ENCODE measurements at places on chromosomes 16 and 17.

GRCh38 chr17:80166446-80166845 lies 3.4 kb upstream of the CARD14 start:
- no peak for DNase-seq

DNA sequence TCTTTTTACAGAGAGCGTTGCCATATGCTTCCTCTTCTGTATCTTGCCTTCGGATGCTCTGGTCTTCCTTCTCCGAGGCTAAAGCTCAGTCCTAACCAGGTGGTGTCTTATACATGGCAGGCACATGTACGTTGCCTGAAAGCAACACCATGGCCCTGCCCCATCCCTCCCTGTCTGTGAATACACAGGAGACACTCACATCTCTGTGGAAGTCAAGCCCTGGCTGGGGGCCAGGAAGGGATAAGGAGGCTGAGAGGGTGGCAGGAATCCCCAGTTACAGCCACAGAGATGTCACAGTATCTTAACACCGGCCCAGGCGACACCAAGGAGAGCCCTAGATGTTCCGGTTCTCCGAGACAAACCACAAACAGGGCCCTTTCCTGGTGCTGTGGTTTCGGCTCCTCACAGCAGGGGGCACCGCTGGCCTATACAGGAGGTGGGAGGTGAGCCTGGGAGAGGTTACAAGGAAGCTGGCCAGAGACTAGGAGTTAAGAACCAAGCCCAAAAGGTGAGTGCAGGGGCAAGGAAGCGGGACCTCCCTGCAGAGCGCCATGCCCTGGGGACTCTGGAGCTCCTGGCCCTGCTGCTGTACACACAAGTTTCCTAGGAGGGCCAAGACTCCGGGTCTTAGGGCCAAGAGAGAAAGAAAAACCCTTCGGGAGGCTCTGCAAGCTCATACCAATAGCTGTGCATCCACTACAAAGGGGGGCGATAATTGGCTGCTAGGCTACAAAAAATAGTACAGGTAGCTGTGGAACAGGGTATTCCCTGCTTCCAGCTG lies 41.7 kb downstream of the SRL start:
- no peak for DNase-seq

GRCh38 chr17:65054602-65055001 lies 1.9 kb downstream of the GNA13 start:
- DNase-seq = no peak

- DNase-seq = no peak
Measured at GRCh38 chr16:50329446-50330189, 39.2 kb downstream of the BRD7 start.

DNA sequence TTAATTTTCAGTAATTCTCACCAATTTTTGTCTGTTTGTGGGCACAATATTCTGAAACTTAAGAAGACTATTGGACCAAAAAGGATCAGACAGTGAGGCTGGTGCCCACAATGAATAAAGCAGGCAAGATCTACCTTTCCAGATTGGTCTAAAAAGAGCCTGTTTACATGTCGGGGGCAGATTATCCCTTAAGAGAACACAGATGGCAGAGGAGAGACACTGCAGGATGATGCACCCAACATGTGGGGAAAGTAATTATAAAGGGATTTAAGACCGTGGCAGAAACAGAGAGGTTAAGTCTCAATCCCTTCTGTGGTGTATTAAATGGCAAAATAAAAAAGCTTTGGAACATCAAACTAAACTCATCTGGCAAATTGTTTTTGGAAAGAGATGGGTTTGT lies 331.8 kb upstream of the CDH11 start:
- DNase-seq = no peak

DNA sequence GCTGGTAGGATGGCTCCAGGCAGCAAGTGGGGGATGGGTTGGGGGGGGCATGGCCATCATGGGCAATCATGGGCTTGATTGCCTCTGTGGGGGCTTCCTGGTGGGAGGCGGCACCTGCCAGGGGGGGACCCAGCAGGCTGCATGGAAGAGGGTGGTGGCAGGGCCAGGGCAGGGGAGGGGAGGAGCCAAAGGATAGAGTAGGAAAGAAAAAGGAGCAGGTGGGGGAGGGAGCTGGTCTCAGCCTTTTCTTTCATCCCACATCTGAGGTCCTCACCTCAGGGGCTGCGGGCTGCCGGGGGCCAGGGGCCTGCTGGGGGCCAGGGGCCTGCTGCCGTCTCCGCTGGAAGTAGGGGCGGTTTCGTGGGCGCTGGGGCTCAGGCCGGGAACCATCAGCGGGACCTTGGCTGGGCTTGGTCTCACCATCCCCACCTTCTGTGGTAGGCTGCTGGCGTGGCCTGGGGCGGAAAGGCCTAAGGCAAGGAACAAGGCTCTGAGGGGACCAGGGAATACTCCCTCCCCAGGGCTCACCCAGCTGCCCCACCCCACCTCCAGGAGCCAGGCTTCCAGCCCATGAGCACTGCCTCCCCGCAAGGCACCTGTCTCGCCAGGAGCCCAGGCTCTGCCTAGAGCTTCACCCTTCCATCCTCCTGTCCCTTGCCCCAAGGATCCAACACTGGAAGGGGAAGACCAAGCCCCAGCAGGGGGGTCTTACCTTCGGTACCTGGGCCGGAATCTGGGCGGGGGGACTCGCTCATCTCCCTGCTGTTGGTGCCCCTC lies 5.0 kb downstream of the YBX2 start:
- DNase-seq = no peak

- DNase-seq = no peak
Measured at GRCh38 chr17:9205520-9206409, 184.5 kb downstream of the NTN1 start.

DNA sequence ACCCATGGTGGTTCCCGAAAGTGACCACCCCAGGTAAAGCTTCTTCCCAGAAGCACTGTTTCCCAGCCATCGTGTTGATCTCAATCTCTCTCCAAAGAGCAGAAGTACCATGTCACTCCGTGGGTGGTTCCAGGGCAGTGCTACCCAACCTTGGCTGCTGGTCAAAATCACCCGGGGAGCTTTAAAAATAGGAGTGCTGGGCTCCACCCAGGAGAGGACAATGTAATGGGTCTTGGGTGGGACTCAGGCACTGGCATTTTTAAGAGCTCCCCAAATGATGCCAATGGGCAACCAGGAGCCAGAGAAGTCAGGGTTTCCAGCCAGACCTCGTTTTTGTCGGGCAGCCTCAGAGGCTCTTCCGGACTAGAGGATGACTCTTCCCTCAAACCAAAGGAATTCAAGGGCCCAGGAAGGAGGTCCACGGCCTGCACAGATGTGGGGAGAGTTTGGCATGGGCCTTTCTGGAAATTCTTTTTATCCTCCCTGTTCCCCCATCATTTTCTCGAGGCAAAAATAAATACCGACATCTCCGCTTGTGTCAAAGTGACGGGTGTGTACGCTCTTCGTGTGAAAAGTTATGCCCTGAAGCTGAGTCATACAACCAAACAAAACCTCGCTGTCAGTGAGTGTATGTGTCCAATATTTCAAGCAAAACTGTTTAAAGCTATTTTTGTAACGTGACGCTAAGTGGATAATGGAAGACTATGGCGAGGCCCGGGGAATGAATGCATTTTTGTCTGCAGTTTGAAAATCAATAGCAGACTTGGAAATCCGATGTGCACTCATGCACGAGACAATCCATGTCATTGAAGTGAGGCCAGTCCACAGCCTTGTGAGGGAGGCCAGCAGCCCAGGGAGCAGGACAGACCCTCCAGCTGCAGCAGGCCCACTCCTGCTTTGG lies 364.1 kb downstream of the FOXL1 start:
- DNase-seq = peak; percentile 42

Data from retinal pigment epithelial cell (primary cell).